ENCODE measurements at places on chromosomes 16 and 17. TPM values are rescaled to one million over a fixed set of nuclear protein-coding genes. Genes with fewer than 3 reads are reported as not detected.

- DNase-seq = peak; percentile 71
- H3K27ac ChIP-seq = peak within 1 kb of the TSS; percentile 43
- H3K27me3 ChIP-seq = peaks cover 25% of the 10 kb centered on the region
- no peaks in the 10 kb centered on the region for H3K36me3 ChIP-seq
These were observed at the start of gene ZDHHC1 for GRCh38 chr16:67415872-67416793. ZDHHC1 (minus strand) TSS chr16:67416477; CDS start chr16:67407775, 8,702 bp downstream.

PPP1R27 gene
- not detected for total RNA-seq

- no peak overlapping the region for H3K4me3 ChIP-seq
These were observed 115.4 kb downstream of the AXIN2 start for GRCh38 chr17:65446043-65446442.

CCL16 gene
- total RNA-seq = not detected

- no peaks in the 10 kb centered on the region for H3K27me3 ChIP-seq
- peak overlapping the region; percentile 99 for H3K4me3 ChIP-seq
- H3K4me1 ChIP-seq = peaks cover 29% of the 10 kb centered on the region
- H3K27ac ChIP-seq = peak overlapping the region; percentile 40
- DNase-seq = no peak
- H3K36me3 ChIP-seq = peaks cover 32% of the 10 kb centered on the region
These were observed 988 bp upstream of the IL21R start for GRCh38 chr16:27400751-27401620.

CD300C gene
- total RNA-seq = not detected
